Posterior vena cava (tissue), 2 donors: ENCODE measurements at places on chromosomes 6 and 20. TPM values are rescaled to one million over a fixed set of nuclear protein-coding genes. Genes with fewer than 3 reads are reported as not detected.

GRCh38 chr20:57934913-57935312, 225.1 kb upstream of the PMEPA1 start:
- DNase-seq: no peak

GRCh38 chr20:20697325-20697845, 15.1 kb downstream of the RALGAPA2 start:
- DNase-seq: no peak

GRCh38 chr6:113758826-113759574, 98.1 kb upstream of the MARCKS start:
- DNase-seq: no peak

- no peak for DNase-seq
Observed at GRCh38 chr6:87879132-87879861, 168.3 kb upstream of the SPACA1 start.

The RAB32 gene
- total RNA-seq: 35.2 TPM

The GATA5 gene
- total RNA-seq: 3.8 TPM

The MROH8 gene
- total RNA-seq: 3.0 TPM
